Adipocyte (in vitro differentiated cells): ENCODE measurements at places on chromosomes 1 and 21.

- no peak for DNase-seq
Measured at GRCh38 chr1:226532553-226532952, 16.0 kb upstream of the STUM start.

GRCh38 chr1:228177721-228178710 lies 12.4 kb downstream of the IBA57 start:
- DNase-seq = no peak

- no peak for DNase-seq
Measured at GRCh38 chr1:63975481-63975880, 201.7 kb downstream of the ROR1 start.

DNA sequence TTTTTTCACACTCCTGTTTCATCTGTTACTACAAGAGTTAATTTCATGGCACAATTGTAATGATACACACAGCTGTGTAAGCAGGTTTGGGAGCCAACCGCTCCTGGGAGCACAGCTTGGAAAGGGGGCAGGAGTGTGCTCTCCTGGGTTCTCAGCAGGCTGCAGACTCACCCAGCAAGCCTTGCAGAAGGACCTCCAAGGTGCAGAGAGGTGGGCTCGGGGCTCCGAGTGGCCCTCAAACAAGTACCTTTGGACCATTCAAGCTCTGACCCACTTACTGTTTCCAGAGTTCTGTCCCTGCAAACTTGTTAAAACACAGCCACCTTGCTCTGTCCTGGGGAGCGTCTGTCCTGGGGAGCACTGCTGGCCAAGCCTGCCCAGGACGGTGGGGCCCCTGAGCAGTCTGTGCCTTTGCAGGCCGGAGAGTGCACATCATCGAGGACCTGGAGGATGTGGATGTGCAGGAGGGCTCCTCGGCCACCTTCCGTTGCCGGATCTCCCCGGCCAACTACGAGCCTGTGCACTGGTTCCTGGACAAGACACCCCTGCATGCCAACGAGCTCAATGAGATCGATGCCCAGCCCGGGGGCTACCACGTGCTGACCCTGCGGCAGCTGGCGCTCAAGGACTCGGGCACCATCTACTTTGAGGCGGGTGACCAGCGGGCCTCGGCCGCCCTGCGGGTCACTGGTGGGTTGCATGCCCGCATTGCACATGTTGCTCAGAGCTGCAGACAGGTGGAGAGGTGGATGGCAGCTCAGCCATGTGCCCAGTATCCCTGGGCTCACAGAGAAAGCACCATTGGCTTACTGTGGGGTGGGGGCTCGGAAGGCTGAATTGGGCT lies 78.0 kb downstream of the OBSCN start:
- no peak for DNase-seq

GRCh38 chr1:112937070-112937469 lies 18.9 kb downstream of the SLC16A1 start:
- DNase-seq = no peak

DNA sequence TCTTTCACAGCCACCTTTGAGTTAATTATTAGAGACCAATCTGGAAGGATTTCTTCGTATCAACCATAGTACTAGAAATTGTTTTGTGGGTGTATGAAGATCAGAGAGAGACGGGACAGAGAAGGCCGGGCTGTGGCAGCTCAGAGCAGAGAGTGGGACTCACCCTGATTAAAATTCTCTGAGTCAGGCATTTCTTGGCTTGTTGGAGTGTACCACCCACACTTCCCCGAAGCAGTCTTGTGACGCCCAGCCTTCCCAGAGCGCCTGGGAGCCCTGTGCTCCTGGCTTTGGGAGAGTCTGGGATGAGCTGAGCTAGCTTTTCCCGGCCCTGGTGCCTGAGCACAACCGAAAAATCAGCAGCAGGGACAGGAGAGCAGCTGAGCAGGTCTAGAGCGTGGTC lies 19.4 kb downstream of the PLEKHM2 start:
- peak; percentile 94 for DNase-seq

- no peak for DNase-seq
Measured at GRCh38 chr1:228317891-228318810, 88.5 kb downstream of the TRIM11 start.

DNA sequence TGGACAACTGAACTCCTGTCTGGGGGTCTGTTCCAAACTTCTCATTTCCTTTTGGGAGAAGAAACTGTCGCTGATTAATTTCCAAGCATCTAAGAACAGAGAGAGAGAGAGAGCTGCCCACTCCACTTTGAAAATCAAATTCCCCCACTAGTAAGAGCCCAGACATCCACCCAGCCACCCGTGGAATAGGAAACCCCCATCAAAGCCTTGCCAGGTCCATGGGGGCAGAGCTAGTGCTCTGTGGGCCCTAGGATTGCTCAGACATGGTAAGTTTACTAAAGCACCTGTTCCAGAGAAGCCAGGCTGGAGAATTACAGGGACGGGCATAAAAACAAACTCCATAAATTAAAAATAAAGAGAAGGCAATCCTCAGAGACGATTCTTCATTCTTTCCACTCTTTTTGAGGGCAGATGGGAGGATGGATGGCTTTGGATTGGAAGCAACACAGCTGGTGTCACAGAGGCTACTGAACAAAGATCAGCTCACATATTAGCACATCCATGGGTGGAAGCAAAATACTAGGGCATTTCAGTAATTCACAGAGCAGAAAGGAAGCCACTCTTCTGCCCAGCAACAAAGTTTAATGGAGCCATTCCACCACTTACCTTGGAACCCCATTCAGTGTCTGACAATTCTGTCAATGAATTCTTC lies 103.9 kb downstream of the COLGALT2 start:
- DNase-seq = no peak

- DNase-seq = no peak
Measured at GRCh38 chr1:232901255-232901654, 49.2 kb upstream of the NTPCR start.
